ENCODE measurements at places on chromosomes 12 and 14.

- DNase-seq, result no peak
Measured at GRCh38 chr12:120167529-120168095, 26.9 kb downstream of the GCN1 start.

DNA sequence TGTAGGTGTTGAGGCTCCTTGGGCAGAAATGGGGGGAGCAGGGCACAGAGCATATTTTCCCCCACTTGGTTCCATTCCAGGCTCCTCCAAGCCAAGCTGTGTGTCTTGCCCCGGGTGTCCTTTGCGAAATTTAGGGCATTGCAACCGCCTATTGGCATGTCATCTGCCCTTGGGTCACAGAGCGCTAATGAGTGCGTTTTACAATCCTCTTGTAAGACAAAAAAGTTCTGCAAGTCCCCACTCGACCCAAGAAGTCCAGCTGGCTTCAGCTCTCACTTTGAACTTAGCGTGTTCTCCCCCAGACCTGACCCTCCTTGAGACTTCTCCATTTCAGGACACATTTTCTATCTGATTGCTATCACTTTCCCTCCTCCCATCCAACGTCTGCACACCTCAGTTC lies 6.1 kb upstream of the LRTM2 start:
- no peak for DNase-seq

GRCh38 chr14:55427439-55427838 lies 13.0 kb downstream of the TBPL2 start:
- DNase-seq, result no peak

- DNase-seq, result no peak
Measured at GRCh38 chr14:69370061-69370460, 28.0 kb downstream of the ERH start.

DNA sequence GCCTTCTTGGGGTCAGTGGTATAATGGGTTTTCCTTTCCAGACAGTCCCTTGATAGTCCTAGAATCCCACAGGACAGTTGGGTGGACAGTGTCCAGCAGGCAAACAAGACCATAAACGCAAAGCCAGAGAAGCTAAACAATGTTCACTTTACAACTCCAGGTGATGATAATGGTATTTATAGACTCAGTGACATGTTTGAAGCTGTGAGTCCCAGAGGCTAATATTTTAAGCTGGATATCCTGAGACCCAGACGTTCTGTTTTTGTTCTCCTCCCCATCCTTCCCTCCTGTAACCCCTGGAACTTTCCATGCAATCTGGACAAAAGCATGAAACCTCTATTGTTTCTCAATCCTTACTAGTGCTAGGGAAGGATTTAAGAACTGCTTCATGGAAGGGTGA lies 121.0 kb downstream of the ZFP36L1 start:
- DNase-seq, result no peak

- peak; percentile 67 for DNase-seq
Measured at GRCh38 chr12:59151243-59151642, 230.9 kb upstream of the LRIG3 start.

GRCh38 chr12:132360906-132361777 lies 31.8 kb upstream of the GALNT9 start:
- no peak for DNase-seq

- DNase-seq, result peak; percentile 94
Measured at GRCh38 chr14:23352506-23353432, at the start of gene SLC22A17. SLC22A17 (minus strand) TSS chr14:23352887.

DNA sequence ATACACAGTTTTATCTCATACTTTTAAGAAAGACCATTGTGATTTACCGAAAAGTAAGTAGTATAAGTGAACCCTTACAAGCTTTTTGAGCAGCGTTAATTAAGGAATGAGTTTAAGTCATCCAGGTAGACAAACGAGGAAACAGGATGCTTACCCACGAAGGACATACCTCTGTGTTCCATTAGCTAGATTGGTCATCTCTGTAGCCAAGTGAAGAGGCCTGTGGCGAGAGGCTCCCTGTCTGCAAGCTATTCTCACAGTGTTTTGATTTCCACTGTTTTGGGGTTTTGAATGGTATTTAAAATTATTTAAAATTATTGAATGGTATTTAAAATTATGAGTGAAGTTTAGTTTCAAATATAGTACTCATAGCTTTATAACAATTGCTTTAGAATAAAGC lies 342.1 kb upstream of the RGS6 start:
- no peak for DNase-seq

DNA sequence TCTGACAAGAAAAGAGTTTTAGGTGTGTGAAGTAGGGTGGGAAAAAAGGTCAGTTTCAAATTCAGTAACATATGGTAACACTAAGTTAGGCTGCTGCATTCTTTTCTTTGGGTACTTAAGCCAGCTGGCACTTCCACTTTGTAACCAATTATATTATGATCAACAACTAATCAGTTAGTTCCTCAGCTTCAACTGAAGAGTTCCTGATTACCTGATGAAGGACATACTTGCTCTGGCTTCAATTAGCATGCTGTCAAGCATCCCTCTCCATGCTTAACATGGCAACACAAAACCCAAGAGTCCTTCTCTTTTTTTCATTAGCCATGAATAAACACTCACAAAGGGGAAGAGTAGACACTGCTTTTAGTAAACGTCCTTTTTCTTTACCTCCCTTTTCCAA lies 6.8 kb upstream of the KANSL2 start:
- no peak for DNase-seq

DNA sequence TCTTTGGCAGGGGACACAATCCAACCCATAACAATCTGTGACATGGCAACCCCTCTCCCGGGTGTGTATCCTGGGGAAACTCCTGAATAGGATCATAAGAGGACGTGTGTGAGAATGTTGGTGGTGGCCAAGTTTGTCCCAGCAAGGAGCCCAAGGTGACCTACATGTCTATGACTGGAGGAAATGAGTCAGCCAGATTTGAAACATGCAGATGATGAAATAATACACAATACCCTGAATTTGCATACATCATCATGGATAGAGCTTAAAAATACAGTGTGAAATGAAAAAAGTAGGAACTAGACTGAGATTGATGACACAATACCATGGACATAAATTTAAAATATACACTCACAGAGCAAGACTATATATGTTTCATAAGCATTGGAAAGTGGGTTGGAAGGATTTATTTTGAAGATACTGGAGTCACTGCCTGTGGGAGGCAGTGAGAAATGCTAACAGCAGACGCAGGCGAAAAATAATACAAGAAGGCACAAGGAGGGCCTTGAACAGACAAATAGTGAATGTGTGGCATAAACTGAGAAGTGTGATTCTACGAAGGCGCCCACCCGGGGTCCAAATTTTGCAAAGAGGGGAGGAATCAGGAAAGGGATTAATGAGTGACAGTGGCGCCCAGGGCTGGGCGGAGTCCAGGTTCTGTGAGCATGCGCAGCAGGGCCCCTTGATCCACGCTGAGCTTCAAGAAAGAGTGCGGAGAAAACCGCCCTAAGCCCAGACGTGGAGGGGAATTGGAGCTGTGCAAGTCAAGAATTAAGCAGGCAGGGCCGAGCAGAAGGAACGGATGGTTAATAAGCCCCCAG lies 7.0 kb upstream of the MAP1LC3B2 start:
- peak; percentile 41 for DNase-seq

- no peak for DNase-seq
Measured at GRCh38 chr14:39324097-39324496, 90.4 kb downstream of the MIA2 start.

DNA sequence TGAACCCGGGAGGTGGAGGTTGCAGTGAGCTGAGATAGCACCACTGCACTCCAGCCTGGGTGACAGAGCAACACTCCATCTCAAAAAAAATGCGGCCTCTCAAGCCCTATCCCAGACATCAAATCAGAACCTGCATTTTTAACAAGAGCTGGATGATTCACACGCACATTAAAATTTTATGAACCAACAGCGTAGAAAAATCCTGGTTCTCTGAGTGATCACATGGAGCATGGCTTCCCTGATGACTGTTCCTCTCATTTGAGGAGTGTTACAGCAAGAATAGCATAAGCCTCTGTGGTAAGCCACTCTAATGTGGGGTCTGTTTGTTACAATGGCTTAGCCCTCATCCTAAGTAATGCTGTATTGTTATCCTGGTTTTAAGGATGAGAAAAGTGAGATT lies 163.6 kb downstream of the BRMS1L start:
- no peak for DNase-seq

- DNase-seq, result no peak
Measured at GRCh38 chr12:96314723-96315122, 85.5 kb downstream of the CDK17 start.

- no peak for DNase-seq
Measured at GRCh38 chr12:40000884-40001283, 105.0 kb downstream of the SLC2A13 start.

- no peak for DNase-seq
Measured at GRCh38 chr14:84859116-84859515, 670.8 kb upstream of the FLRT2 start.

GRCh38 chr14:95699412-95699811 lies 13.2 kb downstream of the TCL1B start:
- DNase-seq, result no peak

- DNase-seq, result peak; percentile 90
Measured at GRCh38 chr12:570921-571794, 92.1 kb downstream of the NINJ2 start.

DNA sequence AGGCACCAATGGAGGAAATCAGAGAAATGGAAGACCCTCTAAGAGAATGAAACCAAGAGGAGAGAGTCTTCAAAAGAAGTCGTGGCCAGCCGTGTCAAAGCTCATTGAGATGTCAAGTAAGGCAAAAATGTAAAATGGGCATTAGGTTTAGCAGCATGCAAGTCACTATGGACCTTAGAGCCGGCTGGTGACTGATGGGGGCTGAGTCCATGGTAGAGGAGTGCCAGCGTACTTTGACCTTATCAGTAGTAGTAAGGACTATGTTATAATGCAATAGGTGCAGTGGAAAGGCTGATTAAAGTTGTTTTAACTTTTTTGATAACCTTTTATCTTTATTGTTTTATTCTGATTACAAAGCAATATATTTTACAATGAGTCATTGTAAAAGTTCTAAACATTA lies 66.5 kb downstream of the ANO6 start:
- no peak for DNase-seq

GRCh38 chr12:132325733-132326130 lies 3.7 kb downstream of the GALNT9 start:
- no peak for DNase-seq

DNA sequence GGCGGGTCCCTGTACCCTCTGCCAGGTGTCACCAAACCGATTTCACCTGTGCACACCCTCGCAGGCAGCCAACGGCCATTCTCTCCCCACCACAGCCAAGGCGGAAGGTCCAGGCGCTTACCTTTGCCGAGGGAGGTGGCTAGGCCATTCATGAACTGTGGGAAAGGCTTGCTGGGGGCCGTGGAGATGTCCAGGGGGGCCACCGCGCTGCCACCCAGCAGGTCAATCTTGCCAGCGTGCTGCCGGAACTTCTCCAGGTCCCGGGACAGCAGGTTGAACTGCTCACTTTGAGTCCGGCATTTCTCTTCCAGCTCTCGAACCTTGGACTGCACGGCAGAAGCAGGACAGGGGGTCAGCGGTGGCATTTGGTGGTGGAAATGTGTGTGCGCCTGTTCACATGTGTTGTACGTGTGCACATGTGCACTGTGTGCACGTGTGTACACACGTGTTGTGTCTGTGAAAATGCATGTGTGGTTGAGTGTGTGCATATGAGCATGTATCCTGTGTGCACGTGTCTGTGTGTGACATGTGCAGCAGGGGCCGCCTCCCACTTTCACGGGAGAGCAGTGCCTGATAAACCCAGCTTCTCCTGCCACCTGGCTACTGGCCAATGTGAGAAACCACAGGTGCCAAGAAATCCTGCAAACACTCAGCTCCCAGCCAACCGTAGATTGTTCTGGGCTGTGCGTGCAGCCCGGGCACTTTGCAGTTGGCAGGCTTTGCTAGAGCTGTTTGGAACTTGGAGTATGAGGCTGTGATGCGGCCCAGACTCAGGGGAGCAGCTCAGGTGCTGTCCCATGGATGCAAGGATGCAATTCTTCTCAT lies 118.9 kb downstream of the PIWIL1 start:
- no peak for DNase-seq

GRCh38 chr12:51185171-51185717 lies 12.3 kb upstream of the TFCP2 start:
- DNase-seq, result no peak

DNA sequence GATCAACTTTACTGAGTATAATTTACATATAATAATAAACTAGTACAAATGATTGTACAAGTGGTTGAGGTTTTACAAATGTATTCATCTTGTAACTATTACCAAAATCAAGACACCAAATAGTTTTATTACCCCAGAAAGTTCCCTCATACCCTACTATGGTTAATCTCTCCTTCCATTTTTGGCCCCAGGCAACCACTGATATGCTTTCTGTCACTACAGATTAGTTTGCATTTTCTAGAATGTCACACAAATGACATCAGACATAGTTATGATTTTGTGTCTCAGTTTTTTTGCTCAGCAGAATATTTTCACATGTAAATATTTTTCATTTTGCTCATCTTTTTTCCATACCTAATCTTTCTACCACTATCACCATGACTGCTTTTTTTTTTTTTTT lies 49.1 kb downstream of the TMX1 start:
- DNase-seq, result no peak

- DNase-seq, result peak; percentile 51
Measured at GRCh38 chr14:57492859-57493258, 798 bp downstream of the CCDC198 start.

GRCh38 chr12:43896496-43896895 lies 60.6 kb downstream of the TMEM117 start:
- DNase-seq, result no peak

DNA sequence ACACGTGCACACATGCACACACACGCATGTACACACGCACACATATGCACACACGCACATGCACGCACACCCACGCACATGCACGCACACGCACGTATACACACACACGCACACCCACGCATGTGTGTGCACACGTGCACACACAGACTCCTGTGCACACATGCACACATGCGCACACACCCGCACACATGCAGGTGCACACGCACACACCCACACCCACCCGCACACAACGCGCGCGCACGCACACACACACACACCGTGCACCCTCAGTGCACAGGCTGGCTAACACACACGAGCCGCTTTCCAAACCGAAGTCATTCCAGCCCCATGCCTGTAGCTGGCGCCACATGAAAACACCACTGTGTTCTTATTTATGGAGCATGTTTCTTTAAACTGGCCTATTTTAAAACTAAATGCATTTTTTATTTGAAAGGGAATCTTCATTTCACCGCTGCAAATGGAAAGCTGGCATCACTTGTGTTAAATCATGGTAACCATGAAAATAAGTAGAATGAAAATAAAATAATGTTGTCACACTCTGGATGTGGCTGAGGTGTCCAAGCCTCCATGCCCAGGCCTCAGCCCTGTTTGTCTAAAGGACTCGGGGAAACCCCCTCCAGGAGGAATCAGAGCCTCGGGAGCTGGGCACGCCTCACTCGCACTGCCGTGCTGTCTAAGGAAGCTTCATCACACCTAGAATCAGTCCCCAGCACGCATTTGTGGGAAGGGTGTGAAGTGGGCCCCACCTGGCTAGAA lies 45.1 kb downstream of the GALNT9 start:
- peak; percentile 10 for DNase-seq

GRCh38 chr12:44500423-44500822 lies 375.7 kb downstream of the NELL2 start:
- no peak for DNase-seq

Measured in AG08395 (cell line).